ENCODE measurements at places on chromosomes 11 and 22.

DNA sequence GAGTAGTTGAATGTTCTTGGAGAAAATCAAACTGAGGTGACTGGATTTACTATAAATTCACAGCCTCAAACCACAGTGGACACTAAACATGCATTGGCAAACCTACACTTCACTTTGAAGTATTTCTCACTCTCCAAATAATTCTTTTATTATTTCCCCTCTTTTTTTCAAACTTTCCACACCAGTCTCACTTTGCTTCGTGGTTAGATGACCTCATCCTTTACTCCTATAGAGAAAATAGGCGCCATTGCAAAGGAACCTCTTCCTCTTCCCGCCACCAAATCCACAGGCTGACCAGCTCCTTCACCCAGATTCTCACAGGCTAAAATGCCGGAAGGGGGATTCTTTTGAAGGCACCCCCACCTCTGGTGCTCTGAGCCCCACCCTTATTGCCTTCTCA lies 33.4 kb downstream of the HTR3A start:
- DNase-seq = no peak

DNA sequence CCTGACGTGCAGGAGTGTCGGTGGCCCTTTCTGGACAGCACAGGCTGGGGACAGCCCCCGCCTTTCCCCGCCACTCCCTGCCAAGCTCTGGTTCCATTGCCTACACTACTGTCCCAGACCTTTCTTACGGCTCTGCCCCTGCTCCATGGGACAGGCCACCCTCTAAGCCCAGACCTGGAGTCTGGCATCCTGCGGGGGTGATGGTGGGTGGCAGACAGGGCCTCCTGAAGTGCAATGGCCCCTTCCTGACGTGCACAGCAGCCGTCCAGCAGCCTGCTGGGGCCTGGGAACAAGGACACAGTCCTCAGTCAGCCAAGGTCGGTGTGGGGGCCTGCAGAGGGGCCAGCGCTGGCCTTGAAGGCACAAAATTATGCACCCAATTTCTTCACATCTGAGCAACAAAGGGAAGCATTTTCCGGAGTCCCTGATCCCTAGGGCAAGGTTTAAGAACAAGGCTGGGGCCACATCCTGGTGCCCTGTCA lies 79.7 kb upstream of the KCNQ1OT1 start:
- no peak for DNase-seq

- no peak for DNase-seq
Measured at GRCh38 chr11:3203221-3204043, 15.2 kb downstream of the MRGPRG start.

DNA sequence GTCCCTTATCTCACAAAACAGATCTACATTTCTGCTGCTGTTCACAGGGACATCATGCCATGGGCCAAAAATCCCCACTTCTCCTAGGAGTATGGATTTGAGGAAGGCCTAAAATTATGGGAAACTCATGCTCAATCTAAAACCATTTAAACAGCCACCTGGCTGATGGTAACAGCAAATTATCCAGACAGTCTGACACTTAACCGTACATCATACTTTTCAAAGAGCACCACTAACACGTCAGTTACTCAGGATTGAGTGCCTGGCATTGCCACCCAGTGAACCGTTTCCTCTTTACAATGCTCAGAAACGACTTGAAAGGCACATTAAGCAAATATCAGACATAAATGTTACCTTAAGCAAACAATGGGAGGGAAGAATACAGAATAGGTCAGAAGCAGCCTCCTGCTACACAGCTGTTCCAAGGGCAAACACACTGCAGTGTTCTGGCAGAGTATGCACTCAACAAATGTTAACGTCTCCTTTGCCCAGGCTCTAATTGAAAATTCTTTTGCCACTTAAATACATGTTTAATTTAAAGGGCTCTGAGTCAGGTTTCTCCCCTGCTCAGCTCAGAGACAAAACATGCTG lies 18.8 kb upstream of the SLC36A4 start:
- no peak for DNase-seq

GRCh38 chr11:45921561-45922424 lies 663 bp upstream of the LARGE2 start:
- DNase-seq = peak; percentile 61

- no peak for DNase-seq
Measured at GRCh38 chr11:64092111-64092760, 56.5 kb downstream of the FLRT1 start.

DNA sequence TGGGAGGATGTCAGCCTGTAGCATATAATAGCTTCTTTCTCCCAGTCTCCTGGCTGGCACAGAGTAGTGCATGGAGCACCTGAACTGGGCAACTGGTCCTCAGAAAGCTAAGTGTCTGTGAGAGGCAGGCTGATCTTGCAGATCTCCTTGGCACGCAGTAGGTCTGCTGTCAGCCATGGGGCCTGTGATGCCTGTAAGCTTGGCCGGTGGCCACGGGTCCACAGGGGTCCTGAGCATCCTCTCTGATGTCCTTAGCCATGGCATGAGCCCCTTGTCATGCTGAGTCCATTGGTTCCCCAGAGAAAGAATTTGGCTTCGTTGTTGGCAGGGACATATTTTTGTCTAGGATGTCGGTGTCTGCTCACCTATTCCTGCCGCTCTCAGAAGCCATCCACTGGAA lies 25.0 kb downstream of the AMPD3 start:
- no peak for DNase-seq

DNA sequence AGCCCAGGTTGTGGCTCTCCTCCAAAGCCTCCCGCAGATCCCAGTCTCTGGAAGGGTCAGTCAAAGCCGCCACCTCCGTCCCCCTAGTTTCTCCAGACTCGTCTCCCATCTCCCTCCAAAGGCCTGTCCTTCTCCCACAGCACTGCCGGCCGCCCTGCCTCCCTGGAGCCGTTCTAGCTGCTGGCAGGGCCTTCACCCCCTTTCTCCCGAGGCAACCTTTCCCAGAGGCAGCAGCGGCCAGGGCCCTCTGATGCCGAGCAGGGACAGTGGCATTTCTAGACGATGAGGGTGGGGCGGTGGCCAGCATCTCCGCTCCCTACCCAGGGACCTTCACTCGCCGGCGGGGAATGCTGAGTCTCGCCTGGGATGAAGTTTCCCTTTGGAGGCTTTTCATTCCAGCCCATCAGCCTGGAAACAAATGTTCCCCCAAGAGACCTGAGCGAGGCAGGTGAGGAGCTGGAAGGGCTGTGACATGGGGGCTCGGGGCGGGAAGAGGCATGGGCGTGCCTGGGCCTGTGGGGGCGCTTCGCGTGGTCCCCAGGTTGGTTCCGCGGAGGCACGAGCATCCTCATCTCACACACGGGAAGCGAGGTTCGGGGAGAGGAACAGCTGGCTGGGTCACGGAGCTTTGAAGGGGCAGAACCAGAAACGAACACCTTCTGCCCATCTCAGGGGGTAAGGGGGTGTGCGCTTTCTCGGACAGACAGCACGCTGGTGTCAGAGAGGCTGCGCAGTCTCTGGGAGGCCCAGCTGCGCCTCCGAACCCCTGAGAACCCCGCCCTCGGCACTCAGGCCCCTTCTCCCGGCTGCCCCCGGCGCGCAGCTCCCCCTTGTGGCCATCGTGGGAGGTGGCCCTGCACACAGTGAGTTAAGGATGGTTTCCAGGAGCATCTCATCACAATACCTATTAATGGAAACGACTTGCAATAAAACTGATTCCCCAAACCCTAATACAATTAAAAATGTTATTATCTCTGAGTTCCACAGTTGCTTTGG lies 18.1 kb upstream of the KLHL35 start:
- no peak for DNase-seq

DNA sequence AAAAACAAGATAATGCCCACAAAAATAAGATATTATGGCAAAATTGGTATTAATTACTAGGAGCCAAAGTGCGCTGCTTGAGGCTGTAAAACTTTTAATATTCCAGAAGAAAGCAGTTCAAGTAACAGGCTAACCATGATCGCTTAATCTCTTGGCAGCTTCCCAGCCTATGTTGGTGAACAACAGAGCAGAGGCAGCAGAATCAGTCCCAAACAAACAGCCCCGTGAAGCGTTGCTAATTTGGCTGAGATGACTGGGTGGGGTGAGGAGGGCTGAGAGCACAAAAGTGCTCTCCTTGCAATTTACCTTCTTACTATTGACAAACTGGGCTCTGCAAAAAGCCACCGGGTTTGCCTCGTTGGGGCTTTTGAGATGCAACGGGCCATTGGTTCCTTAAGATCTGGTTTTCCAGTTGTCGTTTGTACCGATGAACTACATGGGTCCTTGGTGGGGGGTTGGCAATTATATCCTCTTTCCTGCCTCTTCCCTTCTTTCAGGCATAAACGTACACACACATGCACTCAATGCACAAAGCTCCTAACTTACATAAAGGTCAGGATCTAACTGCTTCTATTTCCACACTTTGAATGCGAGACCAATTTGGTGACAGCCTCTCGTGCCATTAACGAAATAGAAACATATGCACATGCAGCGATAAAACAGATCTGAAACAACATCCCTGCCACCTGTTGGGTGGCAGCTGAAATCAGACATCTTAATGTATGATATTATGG lies 407.6 kb upstream of the CADM1 start:
- no peak for DNase-seq

Measured in renal pelvis (tissue), 12 donors.